ENCODE measurements at places on chromosomes 2 and 18. TPM values are rescaled to one million over a fixed set of nuclear protein-coding genes. Genes with fewer than 3 reads are reported as not detected.

GRCh38 chr18:6052449-6052913 lies 157.2 kb upstream of the TMEM200C start:
- peaks cover 1% of the 10 kb centered on the region for H3K27me3 ChIP-seq
- no peaks in the 10 kb centered on the region for H3K36me3 ChIP-seq
- DNase-seq: no peak
- no peak overlapping the region for H3K27ac ChIP-seq
- H3K4me3 ChIP-seq: no peak overlapping the region

GRCh38 chr2:28054916-28055315 lies 164.4 kb downstream of the BABAM2 start:
- DNase-seq: no peak
- H3K36me3 ChIP-seq: no peaks in the 10 kb centered on the region
- H3K4me1 ChIP-seq: peaks cover 10% of the 10 kb centered on the region

GRCh38 chr2:231353469-231353868 lies 42.0 kb upstream of the B3GNT7 start:
- H3K4me1 ChIP-seq: peaks cover 19% of the 10 kb centered on the region
- peaks cover 2% of the 10 kb centered on the region for H3K27me3 ChIP-seq
- no peak overlapping the region for H3K4me3 ChIP-seq
- H3K27ac ChIP-seq: no peak overlapping the region

- no peak overlapping the region for H3K27ac ChIP-seq
- peaks cover 9% of the 10 kb centered on the region for H3K4me1 ChIP-seq
- no peak overlapping the region for H3K4me3 ChIP-seq
- H3K36me3 ChIP-seq: peaks cover 6% of the 10 kb centered on the region
These were observed 73.8 kb downstream of the RRM2 start for GRCh38 chr2:10196110-10196892.

- peaks cover 7% of the 10 kb centered on the region for H3K27me3 ChIP-seq
- no peak for DNase-seq
- H3K27ac ChIP-seq: peak overlapping the region; percentile 64
- H3K36me3 ChIP-seq: no peaks in the 10 kb centered on the region
These were observed 13.9 kb downstream of the BIN1 start for GRCh38 chr2:127092901-127093516.

- H3K36me3 ChIP-seq: no peaks in the 10 kb centered on the region
- H3K4me1 ChIP-seq: no peaks in the 10 kb centered on the region
- no peak overlapping the region for H3K27ac ChIP-seq
- no peak overlapping the region for H3K4me3 ChIP-seq
- no peak for DNase-seq
- H3K27me3 ChIP-seq: no peaks in the 10 kb centered on the region
These were observed 352.5 kb upstream of the GULP1 start for GRCh38 chr2:187939180-187939579.

DNA sequence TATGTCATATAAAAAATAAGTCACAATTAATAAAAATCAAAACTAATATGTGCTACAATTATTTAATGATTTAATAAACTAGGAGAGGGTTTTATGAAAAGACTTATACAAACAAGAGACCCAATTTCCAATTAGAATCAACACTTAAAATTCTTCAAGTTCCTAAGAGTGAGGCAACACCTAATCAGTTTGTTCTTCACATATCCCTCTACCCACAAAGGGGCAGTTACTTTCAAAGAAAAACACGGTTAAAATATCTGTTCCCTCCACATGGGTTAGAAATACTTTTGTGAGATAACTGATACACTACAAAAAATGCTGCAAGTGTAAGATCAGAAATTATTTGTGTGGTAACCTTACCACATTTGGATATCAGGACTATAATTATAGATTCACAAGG lies 357.0 kb downstream of the ERBB4 start:
- no peaks in the 10 kb centered on the region for H3K36me3 ChIP-seq
- DNase-seq: no peak
- no peak overlapping the region for H3K27ac ChIP-seq
- H3K4me3 ChIP-seq: no peak overlapping the region
- H3K27me3 ChIP-seq: no peaks in the 10 kb centered on the region

- no peak overlapping the region for H3K27ac ChIP-seq
- no peak for DNase-seq
- H3K27me3 ChIP-seq: no peaks in the 10 kb centered on the region
- peaks cover 2% of the 10 kb centered on the region for H3K4me1 ChIP-seq
These were observed 472.1 kb downstream of the PARD3B start for GRCh38 chr2:205017381-205017780.

DNA sequence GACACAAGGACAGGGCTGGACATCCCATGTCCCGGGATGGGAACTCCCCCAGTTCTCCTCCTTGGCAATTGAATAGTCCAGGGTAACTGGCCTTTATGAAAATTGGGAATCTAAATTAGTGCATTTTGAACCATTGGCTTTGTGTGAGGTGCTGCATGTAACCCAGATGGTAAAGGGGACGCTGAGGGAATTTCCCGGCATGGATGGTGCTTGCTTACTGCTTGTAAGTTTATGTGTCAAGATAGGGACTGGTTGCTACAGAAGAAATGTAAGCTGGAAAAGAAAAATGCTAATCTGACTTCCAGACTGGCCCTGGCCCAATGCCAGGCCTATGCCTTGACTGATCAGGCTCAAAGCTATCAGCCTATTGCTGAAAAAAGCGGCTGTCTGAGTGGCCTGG lies 1096.7 kb upstream of the DDX18 start:
- H3K4me1 ChIP-seq: no peaks in the 10 kb centered on the region
- peaks cover 2% of the 10 kb centered on the region for H3K27me3 ChIP-seq
- no peak overlapping the region for H3K27ac ChIP-seq
- no peak overlapping the region for H3K4me3 ChIP-seq
- no peaks in the 10 kb centered on the region for H3K36me3 ChIP-seq

DNA sequence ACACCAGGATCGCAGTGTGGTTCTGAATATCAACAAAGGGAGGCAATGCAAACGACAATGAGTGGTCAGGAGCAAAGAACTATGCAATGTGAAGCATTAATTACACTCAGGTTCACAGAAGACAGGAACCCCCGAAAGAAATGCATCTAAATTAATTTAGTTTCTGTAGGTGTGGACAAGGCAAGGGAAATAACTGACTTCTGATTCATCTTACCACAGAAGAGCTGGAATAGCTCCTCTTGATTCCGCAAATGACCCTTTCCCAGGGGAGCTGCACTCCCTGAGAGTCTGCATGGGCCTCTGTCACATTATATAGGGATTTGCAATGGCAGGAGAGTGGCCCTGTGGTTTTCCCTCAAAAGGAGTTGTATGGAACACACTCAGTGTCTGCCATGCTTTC lies 263.9 kb upstream of the APCDD1 start:
- no peak overlapping the region for H3K4me3 ChIP-seq
- no peak overlapping the region for H3K27ac ChIP-seq
- peaks cover 2% of the 10 kb centered on the region for H3K27me3 ChIP-seq
- no peaks in the 10 kb centered on the region for H3K36me3 ChIP-seq

- H3K36me3 ChIP-seq: no peaks in the 10 kb centered on the region
- no peak overlapping the region for H3K27ac ChIP-seq
These were observed 302.1 kb downstream of the SMAD2 start for GRCh38 chr18:47628240-47628781.

GRCh38 chr18:778194-778927 lies 33.7 kb downstream of the YES1 start:
- H3K36me3 ChIP-seq: no peaks in the 10 kb centered on the region
- DNase-seq: no peak
- H3K27ac ChIP-seq: no peak overlapping the region
- H3K27me3 ChIP-seq: no peaks in the 10 kb centered on the region
- no peak overlapping the region for H3K4me3 ChIP-seq

DNA sequence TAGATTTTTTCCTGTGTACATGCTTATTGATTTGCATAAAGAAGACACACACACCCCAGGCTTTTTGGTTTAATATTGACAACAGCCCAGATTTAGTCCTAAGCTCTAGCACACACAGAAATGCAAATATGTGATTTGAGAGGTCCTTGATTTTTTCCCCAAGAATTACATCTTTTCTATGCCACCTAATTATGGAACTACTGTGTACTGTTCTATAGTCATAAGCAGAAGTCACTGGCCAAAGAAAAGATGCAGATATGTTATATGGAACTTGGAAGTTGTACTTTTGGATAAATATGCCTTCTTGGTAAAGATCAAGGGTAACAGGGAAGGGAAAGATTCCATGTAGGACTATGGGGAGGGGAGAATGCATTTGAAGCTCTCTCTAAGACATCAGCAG lies 105.6 kb downstream of the SETBP1 start:
- peaks cover 77% of the 10 kb centered on the region for H3K4me1 ChIP-seq
- no peaks in the 10 kb centered on the region for H3K36me3 ChIP-seq
- H3K4me3 ChIP-seq: peak overlapping the region; percentile 27
- DNase-seq: no peak
- H3K27ac ChIP-seq: peak overlapping the region; percentile 36
- H3K27me3 ChIP-seq: no peaks in the 10 kb centered on the region

DNA sequence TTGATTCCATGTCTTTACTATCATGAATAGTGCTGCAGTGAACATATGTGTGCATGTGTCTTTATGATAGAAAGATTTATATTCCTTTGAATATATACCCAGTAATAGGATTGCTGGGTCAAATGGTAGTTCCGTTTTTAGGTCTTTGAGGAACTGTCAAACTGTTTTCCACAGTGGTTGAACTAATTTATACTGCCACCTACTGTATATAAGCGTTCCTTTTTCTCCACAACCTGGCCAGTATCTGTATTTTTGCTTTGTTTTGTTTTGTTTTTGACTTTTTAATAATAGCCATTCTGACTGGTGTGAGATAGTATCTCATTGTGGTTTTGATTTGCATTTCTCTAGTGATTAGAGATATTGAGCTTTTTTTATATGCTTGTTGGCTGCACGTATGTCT lies 641.6 kb downstream of the SUCLG1 start:
- no peak overlapping the region for H3K4me3 ChIP-seq
- no peak overlapping the region for H3K27ac ChIP-seq
- H3K36me3 ChIP-seq: no peaks in the 10 kb centered on the region
- H3K4me1 ChIP-seq: no peaks in the 10 kb centered on the region
- H3K27me3 ChIP-seq: no peaks in the 10 kb centered on the region

DNA sequence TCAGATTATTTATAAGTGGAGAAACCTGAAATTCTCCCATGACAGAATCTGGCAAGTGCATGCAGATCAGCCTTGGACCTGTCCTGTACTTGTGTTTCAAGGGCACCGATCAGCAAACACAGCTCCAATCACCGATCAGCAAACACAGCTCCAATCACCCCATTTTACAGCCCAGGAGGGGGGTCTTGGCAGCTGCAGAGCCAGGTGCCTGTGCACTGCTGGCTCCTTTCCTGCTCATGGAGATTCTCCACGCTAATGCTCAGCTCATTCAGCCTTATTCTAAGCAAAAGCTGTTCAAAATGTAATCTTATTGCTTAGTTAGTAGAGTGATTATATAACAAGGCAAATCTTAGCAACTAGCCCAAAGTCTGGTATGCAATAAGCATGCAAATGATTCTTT lies 623.1 kb upstream of the HS6ST1 start:
- H3K27ac ChIP-seq: no peak overlapping the region
- no peaks in the 10 kb centered on the region for H3K36me3 ChIP-seq
- DNase-seq: no peak
- H3K4me3 ChIP-seq: no peak overlapping the region
- H3K27me3 ChIP-seq: peaks cover 4% of the 10 kb centered on the region
- H3K4me1 ChIP-seq: no peaks in the 10 kb centered on the region

- no peak overlapping the region for H3K27ac ChIP-seq
- no peak for DNase-seq
- no peaks in the 10 kb centered on the region for H3K36me3 ChIP-seq
- no peaks in the 10 kb centered on the region for H3K4me1 ChIP-seq
- peaks cover 2% of the 10 kb centered on the region for H3K27me3 ChIP-seq
- H3K4me3 ChIP-seq: no peak overlapping the region
These were observed 5.4 kb upstream of the CD302 start for GRCh38 chr2:159803235-159803962.

GRCh38 chr2:201879996-201880395 lies 73.7 kb downstream of the CDK15 start:
- no peak overlapping the region for H3K4me3 ChIP-seq
- peaks cover 2% of the 10 kb centered on the region for H3K27me3 ChIP-seq
- DNase-seq: no peak

GRCh38 chr2:24432735-24433134 lies 58.3 kb upstream of the NCOA1 start:
- H3K4me1 ChIP-seq: peaks cover 14% of the 10 kb centered on the region
- DNase-seq: no peak
- H3K4me3 ChIP-seq: no peak overlapping the region
- peaks cover 5% of the 10 kb centered on the region for H3K36me3 ChIP-seq
- no peak overlapping the region for H3K27ac ChIP-seq

GRCh38 chr2:231929961-231930592 lies 3.9 kb upstream of the NPPC start:
- peak; percentile 50 for DNase-seq
- H3K4me3 ChIP-seq: no peak overlapping the region
- peaks cover 37% of the 10 kb centered on the region for H3K4me1 ChIP-seq
- peaks cover 28% of the 10 kb centered on the region for H3K27me3 ChIP-seq

DNA sequence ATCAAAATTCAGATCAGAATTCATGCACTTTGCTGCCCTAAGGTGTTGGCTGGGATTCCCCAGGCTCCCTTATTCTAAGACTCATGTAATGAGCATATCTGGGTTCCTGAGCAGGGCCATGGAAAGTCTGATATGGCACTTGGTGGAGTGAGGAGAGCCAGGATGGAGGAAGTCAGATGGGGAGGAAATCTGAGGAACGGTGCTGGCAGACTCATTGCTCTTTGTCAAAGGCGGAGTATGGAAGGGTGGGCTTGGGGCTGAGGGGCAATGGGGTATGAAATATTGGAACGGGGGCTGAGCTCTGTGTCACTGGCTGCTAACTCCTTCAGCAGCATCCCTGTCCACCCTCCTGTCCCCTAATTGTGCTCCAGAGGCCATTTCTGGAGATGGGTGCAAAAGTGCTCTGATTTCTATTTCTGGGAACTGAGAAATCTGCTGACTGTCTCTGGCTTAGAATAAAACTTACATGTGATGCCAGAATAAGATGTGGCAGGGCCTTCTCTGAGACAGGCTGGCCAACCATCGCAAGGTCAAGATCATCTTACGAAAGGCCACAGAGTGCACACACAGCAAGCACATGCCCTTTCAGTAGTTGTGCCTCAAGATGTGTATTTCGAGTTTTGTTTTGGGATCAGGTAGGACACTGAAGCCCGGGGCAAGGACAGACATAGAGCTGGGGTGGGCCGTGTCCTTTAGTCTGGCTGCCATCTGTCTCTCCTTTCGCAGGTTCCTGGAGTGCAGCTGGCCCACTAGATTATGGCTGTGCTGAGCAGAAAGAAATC lies 480.0 kb upstream of the HS6ST1 start:
- no peaks in the 10 kb centered on the region for H3K36me3 ChIP-seq
- peaks cover 6% of the 10 kb centered on the region for H3K4me1 ChIP-seq
- no peak overlapping the region for H3K4me3 ChIP-seq

GRCh38 chr2:108285616-108286015 lies 3.1 kb upstream of the SULT1C2 start:
- peaks cover 3% of the 10 kb centered on the region for H3K27me3 ChIP-seq
- no peaks in the 10 kb centered on the region for H3K36me3 ChIP-seq
- no peak overlapping the region for H3K27ac ChIP-seq

Gene DPY30
- 67.5 TPM for total RNA-seq

Gene ADCYAP1
- total RNA-seq: 16.9 TPM

Gene CDH2
- 224 TPM for total RNA-seq

Gene HK2
- total RNA-seq: 8.1 TPM

Gene INO80C
- 38.7 TPM for total RNA-seq

Gene SPC25
- 7.1 TPM for total RNA-seq

Gene EGR4
- not detected for total RNA-seq

Gene RAB31
- 4.1 TPM for total RNA-seq

Gene RND3
- 49.0 TPM for total RNA-seq
